Fibroblast of skin of right biceps (primary cell): ENCODE measurements at places on chromosomes 6 and 20.
A peak's percentile ranks its signal among the peaks of the same experiment; 100 is the strongest.

DNA sequence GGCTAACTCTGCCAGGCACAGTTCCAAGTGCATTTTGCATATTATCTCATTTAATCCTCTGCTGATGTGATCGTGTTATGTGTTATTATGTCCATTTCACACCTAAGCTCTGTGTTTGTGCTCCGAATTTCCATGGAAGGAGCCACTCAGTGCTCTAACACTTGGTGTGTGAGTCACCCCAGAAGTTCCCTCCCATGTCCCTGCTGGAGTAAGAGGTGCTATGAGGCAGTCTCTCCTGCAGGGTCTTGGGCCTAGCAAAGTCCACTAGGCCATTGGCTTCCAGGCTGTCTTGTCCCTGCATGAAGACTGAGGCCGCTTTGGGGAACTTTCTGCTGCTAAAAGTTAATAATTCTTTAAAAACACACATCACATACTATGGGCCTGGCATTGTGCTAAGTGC, 405.9 kb upstream of the SULF2 start:
- DNase-seq, result peak; percentile 50

GRCh38 chr6:44456070-44456965, 68.8 kb downstream of the CDC5L start:
- peak; percentile 61 for DNase-seq

DNA sequence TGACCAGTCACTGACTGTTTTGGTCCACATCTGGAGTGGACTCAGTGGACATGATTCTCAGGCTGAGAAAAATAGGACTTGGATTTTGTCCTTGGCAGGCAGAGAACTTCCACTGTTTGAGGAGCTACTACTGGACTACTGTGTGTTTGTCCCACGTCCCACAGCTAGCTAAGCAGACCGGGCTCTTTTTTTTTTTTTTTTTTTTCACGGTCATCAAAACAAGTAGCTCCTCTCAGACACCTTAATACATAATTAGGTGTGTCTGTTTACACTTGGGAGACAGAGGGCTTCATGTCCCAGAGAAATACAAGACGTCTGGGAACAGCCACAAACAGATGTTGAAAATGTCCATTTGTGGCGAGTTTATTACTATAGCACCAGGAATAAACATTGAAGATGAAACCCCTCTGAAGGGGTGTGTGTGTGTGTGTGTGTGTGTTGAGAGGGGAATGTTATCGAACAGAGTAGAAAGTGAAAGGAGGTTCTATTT, 155.0 kb upstream of the SUPT3H start:
- DNase-seq, result peak; percentile 52

DNA sequence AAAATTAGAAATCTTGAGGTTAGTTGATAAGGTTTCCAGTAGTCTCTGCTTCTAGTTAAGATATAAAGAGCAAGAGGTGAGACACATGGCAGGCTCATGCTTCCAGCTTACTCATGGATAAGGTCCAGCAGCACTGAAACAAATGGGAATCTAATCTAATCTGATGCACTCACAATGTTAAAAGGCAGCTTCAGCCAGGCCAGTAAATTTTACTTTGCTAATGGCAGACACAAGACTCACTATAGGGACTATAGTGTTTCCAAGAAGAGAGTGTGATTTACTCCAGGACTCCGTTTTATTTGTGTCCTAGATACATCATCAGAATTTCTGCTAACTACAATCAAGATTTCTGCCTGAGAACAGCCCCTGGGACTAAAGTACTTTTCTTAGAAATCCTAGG, 324.8 kb downstream of the SMOC2 start:
- no peak for DNase-seq

GRCh38 chr6:4370066-4370465, 234.7 kb upstream of the ECI2 start:
- peak; percentile 96 for DNase-seq

DNA sequence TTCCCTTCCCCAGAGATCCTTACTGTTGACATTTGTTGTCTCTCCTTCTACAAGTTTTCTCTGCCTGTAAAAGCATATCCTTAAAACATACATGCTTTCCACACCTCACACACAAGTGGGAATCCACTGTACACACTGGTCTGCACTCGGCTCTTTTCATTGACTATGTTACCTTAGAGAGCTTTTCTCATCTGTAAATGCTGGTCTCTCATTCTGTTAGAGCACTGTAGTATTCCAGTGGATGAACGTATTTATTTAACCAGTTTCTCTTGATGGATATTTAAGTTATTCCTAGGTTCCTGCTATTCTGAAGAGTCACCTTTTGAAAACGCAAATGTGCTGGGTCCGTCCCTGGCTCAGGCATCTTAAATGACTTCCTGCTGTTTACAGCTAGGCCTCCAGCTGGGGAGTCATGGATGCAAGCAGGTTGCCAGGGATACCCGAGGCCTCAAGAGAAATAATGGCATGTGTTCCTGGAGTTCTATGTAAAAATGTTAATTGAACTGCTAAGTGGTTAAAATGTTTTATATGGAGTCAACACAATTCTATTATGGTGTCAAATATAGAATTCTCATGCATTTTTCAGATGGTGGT, 61.1 kb upstream of the TGM3 start:
- peak; percentile 60 for DNase-seq

DNA sequence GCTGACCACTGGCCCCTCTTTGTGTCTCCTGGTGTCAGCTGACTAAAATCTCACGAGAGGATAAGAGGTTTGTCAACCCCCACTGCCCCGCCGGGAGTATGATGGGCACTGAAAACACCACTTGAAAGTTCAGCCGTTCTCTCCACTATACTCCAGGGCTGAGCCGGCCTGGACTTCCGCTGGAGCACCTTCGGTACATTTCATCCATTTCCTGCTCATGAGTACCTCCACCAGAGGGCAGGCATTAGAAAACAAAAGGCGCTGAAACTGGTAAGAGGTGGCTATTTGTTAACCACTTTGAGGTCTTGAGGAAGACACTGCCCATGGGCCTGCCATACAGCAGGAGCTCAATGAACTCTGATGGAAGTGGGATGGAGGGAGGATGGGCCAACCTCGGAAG, 17.9 kb upstream of the ANKRD60 start:
- DNase-seq, result peak; percentile 29

- peak; percentile 80 for DNase-seq
Observed at GRCh38 chr6:6875818-6876470, 231.8 kb upstream of the RREB1 start.

DNA sequence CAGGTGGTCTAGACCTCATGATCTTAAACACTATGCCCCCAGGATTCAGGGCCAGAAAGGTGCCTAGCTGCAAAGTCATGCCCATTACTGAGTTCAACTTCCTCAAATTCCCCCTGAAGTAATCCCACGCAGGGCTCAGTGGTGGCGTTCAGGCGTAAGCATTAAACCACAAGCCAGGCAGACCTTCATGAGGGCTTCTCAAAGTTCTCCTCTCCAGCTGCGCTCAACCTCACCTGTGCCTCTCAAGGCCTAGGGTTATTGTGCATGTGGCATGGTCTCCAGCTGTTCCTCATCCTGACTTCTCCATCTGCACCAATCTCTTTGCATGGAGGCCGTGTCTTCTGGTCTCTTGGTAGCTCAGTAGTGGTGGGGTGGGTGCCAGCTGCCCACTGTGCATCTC, 113.6 kb downstream of the TSHZ2 start:
- no peak for DNase-seq

- DNase-seq, result peak; percentile 23
Observed at GRCh38 chr20:40111282-40111681, 577.8 kb downstream of the MAFB start.

DNA sequence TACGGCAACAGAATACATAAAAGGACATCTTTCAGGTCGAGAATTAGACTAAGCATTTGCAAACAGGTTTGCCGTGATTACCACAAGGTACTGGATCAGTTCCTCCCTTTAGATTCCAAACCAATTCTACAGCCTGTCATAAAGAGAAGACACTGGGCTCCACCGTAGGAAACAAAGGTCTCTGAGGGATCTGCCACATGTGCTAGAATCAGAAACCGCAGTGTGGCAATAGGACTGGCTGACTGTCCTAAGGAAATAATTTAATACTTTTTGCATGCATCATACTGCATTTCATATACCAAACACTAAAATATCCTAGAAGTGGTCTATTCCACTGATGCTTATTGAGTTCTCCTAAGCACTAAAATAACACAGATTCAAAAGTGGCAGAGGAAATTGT, 59.2 kb downstream of the POPDC3 start:
- DNase-seq, result no peak

DNA sequence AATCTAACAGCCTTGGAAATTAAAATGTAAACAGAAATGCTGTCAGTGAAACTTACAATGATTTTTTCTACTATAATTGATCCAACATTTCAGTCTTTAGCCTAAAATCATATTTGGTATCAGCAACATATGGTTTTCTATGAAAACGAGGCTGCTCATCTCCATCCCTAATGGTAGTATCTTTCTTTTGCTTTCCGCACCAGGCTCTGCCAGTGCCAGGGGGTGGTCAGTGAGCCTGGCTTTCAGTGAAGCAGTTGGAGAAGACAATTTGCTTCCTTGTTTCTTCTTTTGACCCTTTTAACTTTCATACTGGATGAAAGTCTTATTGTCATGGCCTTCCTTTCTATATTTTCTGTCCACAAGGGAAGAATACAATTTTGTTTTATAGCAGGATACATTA, 258.4 kb downstream of the ARID1B start:
- no peak for DNase-seq

GRCh38 chr6:106913676-106914280, 60.8 kb downstream of the CD24 start:
- DNase-seq, result no peak

DNA sequence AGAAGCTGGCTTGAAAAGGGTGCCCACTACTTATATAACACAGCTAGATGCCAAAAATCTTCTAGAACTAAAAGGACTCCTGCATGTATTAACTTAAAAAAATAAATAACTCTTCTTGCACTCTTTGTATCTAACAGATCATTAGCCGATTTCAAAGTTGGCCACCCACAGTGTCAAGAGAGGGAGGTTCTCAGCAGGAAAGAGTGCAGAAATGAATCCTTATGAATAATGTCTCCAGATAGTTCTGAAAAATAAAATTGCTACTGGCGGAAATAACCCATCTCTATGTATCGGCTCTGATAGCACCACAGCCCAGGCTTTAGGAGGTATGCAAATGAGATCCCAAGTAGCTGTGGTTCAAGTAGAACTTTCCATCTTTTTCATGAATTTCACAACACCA, 232.7 kb downstream of the PHF3 start:
- no peak for DNase-seq

DNA sequence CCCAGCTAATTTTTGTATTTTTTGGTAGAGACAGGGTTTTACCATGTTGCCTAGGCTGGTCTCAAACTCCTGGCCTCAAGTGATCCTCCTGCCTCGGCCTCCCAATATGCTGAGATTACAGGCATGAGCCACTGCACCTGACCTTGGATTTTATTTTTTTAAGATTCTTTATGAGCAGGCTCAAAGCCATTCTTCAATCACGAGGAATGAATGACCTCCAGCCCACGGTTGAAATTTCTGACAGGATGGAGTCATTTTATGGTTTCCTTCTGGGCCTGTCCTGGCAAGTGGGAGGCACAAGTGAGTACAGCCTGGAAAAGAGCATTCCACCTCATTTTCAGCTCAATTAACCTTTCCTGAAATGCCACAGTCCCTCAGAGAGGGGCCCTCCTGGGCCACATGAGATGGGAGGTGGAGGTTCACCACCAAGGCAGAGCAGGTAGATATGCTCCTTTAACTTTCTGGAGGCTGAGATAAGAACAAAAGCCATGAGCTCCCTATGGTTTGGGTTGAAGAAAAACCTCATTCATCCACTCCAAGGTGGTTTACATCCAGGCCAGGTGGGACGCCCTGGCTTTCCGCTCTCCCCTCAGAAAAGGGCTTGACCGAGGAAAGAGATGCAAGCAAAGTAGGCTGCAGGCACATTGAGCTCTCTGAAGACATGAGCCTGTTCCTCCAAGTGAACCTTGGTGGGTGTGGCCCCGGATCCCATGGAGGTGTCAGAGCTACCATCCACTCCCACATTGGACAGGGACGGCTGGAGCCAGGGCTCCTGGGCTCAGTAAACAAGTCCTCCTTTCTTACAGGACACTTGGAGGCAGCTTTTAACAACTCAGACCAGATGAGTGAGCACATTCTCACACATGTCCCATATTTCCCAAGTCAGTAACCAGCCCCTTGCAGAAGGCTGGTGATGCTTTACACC, 208.5 kb upstream of the SSTR4 start:
- no peak for DNase-seq

DNA sequence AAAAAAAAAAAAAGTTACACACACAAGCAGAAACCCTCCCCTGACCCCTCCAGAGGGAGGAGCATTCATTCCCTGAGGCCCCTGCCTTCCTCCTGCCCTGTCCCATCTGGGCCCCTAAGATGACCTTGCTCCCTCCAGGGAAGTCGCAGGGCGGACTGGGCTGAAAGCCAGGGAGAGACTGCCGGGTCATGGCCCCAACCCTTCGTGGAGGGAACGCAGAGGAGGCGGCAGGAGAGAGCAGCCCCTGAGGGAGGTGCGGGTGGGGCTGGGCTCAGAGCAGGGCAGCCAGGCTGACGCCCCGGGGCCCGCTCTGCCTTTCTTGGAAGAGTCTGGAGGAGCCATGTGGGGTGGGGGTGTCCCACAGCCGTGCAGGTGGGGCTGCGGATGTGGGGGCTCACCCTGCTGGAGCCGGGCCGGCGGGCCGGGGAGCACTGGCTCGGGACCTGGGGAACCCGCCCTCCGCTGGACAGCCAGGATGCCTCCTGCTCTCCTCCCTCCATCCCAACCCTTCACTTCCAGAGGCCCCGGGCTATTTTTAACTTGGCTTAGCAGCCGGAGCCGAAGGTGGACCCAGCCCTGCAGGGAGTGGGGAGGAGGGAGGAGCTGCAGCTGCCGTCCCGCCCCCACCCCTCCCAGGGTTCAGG, 15.0 kb upstream of the ABHD16B start:
- DNase-seq, result no peak
